ENCODE measurements at places on chromosomes 12 and 14.

DNA sequence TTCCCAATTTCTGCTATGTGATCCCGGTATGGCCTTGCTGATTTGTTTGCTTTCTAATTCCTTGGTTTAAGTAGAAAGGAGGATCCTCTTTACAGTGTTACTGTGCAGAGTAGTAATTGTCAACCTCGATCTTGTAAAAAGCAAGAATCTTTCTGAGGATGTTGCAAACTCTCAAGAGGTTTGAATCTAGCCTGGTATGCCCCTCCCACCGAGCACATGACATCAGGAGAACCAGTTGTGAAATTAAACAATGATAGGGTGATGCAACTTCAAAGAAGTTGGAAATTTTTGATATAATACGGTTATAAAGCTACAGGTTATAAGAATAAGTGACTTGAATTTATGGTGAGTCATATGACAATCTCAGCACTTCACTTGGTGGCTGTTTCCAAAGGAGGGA, 35.0 kb upstream of the FUT8 start:
- DNase-seq, result no peak

- no peak for DNase-seq
These were observed 118.5 kb upstream of the C14orf180 start for GRCh38 chr14:104460791-104461651.

DNA sequence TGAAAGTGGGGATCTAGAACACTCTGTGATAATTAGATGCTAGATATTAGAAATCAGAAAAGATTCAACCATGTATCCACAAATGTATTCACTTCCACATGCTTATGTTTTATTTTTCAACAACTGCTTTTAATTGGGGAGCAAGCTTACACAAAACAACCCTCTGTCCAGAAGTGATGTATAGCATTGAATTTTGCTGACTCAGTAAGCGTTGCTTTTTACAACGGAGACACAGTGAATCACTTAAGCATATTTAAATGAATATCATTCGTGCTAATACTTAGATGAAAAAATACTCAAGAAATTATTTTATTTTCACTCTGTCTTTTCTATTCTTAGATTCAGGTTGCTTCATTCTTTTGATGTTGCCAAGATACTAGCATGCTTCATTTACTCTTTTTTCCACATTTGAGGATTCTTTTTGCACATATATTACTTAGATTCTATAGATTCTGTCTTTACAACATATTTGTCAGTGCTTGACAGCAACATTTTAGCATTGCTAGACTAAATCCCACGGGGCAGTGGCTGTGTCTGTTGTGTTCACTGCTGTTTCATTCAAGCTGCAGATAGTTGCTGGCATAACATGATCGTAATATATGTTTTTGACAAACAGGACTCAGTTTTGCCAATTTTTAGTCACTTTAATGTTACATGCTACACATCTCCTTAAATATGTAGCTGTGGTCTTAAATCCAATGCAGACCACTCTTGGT, 1714.4 kb upstream of the SEL1L start:
- DNase-seq, result no peak

- no peak for DNase-seq
These were observed 50.2 kb downstream of the MBIP start for GRCh38 chr14:36270191-36270590.

GRCh38 chr12:5187136-5187535, 143.5 kb downstream of the KCNA5 start:
- DNase-seq, result no peak

- no peak for DNase-seq
These were observed 5.7 kb downstream of the FNTB start for GRCh38 chr14:64992328-64992885.

DNA sequence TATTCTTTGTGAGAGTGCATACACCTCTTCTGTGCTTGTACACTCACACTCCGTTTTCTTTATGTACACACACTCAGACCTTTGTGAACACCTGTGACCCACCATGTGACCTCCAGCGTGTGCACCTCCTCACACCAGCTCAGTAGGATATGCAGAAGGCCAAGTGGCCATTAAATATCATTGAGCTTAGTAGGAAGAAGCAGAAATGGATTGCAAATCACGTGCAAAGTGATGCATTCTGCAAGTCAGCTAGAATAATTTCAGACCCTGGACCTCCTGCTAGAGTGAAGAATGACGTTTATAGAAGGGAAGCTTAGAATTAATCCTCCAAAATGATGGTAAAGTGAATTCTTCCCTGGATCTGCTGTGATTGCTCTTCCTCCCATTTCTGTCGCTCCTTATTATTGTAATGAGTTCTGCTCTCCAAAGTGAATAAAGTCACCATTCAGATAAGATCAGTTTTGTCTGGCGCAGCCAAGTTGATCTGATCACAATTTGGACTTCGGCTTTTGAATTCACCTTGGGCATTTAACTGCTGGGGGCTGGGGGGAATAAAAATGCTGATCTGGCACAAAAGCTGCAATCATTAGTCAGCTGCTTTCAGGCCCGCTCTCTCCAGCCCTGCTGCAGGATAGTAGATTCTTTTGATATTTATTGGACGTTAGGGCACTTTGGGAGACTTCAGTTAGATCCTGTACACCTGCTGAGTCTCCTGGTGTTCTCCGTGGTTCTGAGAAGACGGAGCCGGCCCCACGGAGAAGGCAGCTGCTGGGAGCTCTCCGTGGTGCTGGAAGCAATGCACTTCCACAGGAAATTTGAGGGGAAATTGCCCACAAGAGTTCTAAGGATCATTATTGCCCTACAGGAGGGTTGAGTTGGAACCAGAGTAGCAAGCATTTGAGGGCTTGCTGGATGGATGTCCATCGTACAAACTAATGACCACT, 12.4 kb upstream of the NRXN3 start:
- DNase-seq, result no peak

DNA sequence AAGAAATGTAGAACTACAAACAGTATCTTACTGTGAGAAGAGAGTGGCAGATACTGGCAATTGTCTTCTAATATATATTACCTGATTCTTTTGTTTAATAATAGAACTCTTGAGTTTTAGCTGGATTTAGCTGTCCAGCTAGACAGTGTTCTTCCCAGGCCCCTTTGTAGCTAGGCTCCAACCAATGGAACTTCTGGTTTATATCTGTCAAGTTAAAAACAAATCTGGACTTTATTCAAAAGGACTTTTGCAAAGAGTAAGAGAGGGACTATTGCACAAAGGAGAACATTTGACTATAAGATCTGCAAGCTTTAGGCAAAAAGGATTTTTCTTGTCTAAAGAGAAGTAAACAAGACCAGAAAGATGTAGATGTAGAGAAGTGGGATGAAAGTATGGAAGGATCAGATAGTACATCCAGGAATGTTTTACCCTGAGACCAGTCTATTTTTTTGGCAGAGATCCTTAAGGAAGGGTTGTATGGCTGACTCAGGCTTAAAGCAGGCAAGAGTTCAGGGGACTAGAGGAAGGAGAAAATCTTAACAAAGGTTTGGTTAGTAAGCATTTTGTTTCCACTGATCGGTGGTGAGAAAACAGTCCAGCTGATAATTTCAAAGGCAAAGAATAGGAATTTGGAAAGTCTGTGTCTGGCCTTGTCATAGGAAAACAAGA, 111.1 kb upstream of the PLEKHA5 start:
- DNase-seq, result no peak

- no peak for DNase-seq
These were observed 11.3 kb upstream of the GNG2 start for GRCh38 chr14:51849097-51849496.

- no peak for DNase-seq
These were observed 280.3 kb downstream of the KSR2 start for GRCh38 chr12:117688446-117688845.

GRCh38 chr14:84401631-84402030, 1128.3 kb upstream of the FLRT2 start:
- DNase-seq, result no peak

GRCh38 chr12:131507094-131507493, 203.8 kb upstream of the SFSWAP start:
- DNase-seq, result no peak

GRCh38 chr12:31585271-31585670, 5.7 kb downstream of the DENND5B start:
- DNase-seq, result no peak

GRCh38 chr12:84627593-84627992, 285.0 kb downstream of the SLC6A15 start:
- DNase-seq, result no peak

- no peak for DNase-seq
These were observed 29.5 kb downstream of the NINJ2 start for GRCh38 chr12:633731-634130.
